ENCODE measurements at places on chromosomes 6 and 20.

DNA sequence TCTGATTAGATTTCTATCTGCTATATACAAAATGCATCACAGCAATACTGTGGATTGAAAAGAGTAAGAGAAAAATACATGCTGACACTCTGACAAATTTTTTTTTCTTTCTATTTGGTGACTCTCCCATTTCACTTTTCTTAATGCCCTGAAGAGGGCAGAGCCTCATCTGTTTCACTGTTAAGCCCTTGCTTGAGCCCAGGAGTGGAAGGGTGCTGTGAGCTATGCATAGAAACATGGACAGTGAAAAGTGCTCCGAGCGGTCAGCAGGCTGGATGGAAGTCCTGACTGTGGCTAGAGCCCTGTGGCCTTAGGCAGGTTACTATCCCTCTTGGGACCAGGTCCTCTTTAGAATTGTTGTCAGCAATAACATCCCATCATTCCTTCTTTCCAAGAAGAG, 17.4 kb upstream of the CSE1L start:
- peak; percentile 40 for DNase-seq

DNA sequence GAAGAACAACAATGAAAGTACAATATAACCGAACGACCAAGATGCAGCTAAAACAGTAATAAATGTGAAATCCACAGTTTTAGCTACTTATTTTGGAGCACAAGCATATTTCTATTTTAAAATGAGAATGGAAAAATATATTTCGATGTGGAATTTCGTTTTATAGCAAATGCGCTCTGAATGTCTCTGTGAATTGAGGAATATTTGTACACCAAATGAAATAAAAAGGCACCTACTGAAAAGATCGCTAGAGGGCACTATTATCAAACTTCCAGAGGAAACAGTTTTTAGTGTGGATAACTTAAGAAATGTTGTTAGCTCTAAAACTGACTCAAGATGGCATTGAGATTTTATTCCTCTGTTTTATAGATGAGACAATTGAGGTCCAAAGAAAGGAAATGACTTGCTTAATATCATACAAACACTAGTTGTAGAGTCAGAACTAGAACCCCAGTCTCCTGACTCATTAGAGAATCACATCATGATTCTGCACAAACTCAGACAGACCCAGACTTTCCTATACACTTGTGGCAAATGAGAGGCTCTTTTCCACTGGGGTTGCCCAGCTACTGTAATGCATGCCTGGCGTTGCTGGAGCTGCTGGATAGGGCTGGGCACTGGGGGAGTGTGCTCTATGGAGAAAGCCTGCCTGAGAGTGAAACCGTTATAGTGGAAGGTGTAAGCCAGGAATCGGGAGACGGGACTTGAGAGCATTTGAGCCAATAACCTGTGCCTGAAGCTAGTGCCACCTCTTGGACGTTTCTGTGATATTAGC, 51.9 kb downstream of the GCLC start:
- peak; percentile 64 for DNase-seq

DNA sequence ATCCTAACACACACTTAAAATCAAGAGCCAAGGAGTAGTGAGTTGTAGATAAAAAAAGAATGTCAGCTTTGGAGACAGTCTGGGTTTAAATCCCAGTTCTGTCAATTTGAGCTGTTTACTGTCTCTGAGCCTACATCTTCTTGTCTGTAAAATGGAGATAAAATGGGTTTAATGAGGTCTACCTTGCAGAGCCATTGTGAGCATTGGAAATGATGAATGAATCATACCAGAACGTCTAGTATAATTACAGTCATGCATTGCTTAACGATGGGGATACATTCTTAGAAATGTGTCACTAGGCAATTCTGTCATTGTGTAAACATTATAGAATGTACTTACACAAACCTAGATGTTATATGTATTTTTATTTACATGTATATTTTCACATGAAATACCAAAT, 17.6 kb upstream of the SGK2 start:
- DNase-seq, result peak; percentile 53

GRCh38 chr6:77587963-77588362, 64.9 kb upstream of the MEI4 start:
- no peak for DNase-seq

DNA sequence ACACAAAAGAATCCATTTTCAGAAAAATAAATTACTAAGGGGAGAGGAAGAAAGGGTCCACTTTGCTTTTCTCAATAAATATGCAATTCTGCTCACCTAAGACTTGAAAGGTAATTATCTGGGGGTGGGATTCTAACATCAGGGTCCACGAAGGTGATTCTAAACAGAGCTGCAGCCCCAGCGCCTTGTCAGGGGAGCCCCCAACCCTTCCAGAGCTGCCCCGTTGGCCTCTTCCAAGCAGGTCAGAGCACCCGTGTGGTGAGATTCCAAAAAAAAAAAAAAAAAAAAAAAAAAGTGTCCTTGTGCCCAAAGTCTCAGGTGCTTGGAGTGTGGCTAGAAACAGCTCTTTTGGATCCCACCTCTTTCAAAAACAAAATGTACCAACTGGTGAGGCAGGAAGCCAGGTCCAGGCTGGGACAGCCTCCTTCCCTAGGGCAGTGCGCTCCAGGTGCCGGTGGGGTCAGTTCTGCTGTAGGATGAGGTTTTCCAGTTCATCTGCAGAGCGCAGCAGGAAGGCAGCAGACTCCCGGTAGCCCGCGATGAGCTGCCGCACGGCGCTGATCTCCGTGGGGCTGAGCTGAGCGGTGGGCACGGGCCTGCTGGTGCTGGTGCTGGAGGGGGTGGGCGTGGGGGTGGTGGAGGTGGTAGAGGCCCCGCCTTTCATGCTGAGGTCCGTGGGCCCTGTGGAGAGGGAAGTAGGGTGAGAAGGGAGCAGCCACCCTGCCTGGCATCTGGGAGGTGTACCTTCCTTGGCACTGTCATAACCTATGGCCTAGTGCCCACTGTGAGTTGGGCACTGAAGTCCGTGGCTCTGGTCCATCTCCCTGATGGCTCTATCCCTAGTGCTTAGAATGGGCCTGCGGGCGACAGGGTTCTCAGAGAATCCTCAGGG, 89.3 kb downstream of the ASXL1 start:
- DNase-seq, result no peak

GRCh38 chr6:167907837-167908681, 81.3 kb downstream of the AFDN start:
- peak; percentile 38 for DNase-seq

DNA sequence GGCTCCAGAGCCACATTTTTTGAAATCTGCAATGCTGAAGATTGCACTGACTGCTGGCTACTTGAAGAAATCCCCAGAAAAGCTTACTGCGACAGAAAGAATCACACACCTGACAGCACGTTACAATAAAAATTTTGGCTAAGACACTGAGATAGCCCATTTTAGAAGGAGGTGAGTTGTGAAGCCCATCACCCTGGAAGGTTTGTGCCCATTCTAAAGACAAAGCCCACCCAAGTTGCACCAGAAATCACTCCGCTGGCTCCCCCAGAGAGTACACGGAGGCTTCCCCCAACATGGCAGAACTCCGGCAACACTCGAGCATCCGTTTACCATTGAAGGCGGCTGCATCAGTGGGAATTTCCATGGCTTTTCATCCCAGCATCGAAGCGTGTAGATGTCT, 29.4 kb downstream of the LPA start:
- peak; percentile 5 for DNase-seq

DNA sequence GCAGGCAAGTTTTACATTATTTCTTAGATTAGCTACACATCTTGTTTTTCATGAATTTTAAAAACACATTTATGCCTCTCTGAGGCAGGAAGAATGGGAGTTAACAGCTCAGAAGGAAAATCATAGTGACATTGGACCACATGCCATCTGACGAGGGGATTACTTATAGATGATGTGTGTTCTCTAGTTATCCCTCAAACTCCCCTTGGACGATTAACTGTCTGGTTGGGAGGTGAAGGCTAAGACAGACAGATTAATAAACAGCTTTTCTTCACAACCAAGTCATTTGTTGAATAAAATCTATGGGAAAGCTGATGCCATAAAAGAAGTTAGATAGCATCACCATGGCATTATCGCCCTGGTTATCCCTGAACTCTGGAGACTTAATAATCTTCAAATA, 80.0 kb upstream of the PREP start:
- DNase-seq, result no peak

GRCh38 chr6:111766201-111766857, 106.9 kb downstream of the FYN start:
- DNase-seq, result peak; percentile 84

DNA sequence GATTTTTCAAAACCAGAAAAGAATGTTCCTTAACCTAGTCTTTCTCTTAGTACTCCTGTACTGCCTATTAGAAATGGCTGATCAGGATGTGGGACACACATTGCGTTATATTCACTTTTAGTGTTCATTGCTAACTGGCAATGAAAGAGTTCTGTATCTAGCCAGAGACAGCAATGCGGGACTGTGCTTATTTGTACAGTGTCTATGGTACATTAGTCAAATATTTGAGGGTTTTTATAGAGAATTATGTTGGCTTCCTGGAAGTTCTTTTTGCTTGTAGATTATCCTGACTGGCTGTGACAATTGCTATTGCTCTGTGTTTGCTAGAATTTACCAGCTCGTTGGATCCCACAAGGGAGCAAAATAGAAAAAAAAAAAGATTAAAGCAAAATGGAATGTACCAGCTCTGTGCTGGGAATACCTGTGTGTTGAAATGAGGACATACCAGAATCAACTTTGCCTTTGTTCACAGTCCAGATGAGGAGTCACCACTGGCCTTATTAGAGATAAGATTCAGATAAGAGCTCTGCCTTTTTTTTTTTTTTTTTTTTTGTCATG, 22.4 kb upstream of the IFNGR1 start:
- peak; percentile 46 for DNase-seq

DNA sequence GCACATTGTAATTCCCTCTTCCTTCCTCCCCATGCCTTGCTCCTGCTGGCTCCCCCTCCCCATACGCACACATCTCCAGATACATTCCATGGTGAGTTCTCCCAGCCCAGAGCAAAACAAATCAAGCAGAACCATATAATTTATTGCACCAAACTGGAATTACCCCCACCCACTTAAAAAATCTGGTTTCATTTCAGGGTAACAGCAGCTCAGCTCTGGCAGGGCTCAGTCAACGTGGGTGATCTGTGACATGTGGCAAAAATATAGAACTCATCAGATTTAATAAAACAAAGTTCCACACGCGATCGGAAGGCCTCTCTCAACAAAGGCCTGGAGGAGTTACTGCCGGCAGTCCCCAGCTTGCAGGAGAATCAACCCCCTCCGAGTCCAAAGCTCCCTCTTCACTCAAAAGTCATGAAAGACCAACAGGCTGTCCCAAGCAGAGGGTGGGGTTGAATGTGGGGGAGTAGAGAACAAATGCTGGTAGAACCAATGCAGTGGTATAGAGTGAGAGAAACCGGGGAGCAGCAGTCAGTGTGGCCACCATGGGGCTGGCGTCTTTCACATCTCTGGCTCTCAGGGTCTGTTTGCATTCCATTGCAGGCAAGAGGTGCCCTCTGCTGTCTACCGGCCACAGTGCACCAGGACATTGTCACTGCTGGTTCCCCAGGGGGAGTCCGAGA, 323.3 kb upstream of the NT5E start:
- peak; percentile 93 for DNase-seq

DNA sequence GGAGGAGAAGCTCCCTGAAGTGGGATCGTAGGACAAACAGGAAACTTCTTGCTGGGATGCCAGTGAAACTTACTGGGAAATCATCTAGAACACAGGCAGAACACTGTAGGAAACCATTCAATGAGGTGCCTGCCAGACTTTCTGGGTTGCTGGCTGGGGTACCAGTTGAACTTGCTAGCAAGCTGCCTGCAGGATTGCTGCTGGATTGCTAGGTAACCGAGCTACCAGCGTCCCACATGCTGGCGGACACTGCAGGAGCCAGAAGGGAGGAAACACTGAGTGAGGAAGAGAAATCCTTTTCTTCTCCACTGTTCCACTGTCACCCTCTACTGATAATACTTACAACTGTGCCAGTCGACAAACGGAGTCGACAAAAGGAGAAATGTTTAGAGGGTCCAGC, 91.3 kb upstream of the SLC35B3 start:
- no peak for DNase-seq

GRCh38 chr6:96394727-96395126, 126.9 kb upstream of the UFL1 start:
- DNase-seq, result no peak

- DNase-seq, result peak; percentile 33
Measured at GRCh38 chr6:35149891-35150566, 8.9 kb upstream of the TCP11 start.

DNA sequence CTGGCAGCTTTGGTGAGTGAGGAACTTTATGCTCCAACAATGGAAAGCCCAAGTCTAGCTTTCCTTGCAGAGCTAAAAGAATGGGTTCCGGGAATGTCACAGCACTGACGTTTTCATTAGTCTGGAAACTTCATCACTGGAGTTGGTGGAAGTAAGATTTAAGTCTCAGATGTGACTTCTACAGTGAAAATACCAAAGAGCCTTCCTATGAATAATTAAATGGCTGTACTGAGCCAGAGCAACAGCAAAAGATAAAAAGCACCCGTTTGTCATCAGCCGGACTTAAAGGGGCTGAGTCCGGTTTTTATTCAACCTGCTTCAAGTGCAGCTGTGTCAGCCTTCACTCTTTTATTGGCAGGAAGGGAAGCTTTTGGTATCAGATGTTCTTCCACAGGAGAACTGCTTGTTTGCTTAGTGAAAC, 46.5 kb upstream of the SHLD1 start:
- no peak for DNase-seq

- no peak for DNase-seq
Measured at GRCh38 chr6:93932175-93932574, 512.8 kb upstream of the EPHA7 start.

DNA sequence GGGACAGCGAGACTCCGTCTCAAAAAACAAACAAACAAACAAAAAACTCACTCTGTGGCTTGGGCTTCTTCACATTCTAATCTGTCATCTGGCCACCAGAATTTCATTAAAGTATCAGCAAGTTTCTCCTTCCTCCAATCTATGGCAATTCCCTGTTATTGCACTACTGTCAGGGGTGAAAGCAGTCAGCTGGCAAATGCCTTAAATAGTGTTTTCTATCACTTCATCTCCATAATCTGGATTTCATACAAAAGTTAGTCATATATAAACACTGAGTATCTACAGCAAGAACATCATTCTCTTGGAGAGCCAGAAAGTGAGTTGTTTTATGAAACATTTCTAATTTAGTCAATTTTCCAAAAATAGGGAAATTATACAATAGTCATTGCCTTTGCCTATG, 56.1 kb downstream of the PHACTR3 start:
- DNase-seq, result no peak

- DNase-seq, result no peak
Measured at GRCh38 chr6:161057103-161058091, 65.8 kb downstream of the MAP3K4 start.

DNA sequence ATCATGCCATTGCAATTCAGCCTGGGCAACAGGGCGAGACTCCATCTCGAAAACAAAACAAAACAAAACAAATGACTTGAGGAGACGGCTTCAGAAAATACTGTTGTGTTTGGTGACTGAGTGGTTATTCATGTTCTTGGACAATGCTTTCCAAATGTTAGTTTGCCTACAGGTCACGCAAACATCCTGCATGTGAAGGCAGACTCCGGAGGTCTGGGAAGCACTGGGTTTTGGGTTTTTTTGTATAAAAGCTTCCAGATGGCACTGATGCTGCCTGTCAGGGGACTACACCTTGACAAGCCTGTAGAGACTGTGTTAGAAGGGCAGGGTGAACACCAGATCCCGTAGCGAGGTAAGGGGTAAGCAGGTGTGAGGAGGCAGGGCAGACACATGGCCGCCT, 81.7 kb downstream of the THBS2 start:
- no peak for DNase-seq
